ENCODE measurements at places on chromosomes 5 and 9. TPM values are rescaled to one million over a fixed set of nuclear protein-coding genes. Genes with fewer than 3 reads are reported as not detected.

Gene SLC34A3
- polyA plus RNA-seq: not detected

Gene FAM221B
- not detected for polyA plus RNA-seq

Gene ENTREP1
- polyA plus RNA-seq: 4.3 TPM

Gene CCL19
- 3.4 TPM for polyA plus RNA-seq

DNA sequence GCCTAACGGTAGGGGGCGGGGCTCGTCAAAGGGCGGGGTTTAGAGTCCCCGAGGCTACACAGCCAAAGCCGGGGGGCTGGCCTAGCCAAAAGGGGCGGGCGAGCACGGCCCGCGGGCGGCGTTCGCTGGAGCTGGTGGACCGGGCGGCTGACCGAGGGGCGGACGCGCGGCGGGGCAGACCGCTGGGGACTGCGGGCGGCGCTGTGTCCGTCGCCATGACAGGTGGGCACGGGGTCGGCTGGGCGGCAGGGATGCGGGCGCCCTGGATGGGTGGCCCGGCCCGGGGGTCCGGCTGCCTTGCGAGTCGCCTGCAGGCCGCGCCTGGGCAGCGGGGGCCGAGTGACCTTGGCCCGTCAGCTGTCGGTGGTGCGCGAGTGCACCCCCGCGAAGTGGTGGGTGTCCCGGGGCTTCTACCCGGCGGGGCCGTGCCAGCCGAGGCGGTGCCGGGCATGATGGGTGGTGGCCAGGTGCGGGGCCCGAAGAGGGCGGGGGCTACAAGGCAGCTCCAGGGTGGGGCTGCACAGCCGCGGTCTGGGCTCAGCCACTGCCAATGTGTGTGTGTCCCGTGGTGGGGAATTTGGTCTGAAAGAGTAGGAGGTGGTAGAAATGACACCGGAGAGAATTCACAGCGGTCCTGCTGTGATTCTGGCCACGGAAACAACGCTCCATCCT is at the start of gene CARD19:
TSS of gene CARD19 (plus strand) at position 87 of the 672 bp plus-strand sequence. CDS start at position 216, 129 bp downstream.
- peak; percentile 59 for DNase-seq

DNA sequence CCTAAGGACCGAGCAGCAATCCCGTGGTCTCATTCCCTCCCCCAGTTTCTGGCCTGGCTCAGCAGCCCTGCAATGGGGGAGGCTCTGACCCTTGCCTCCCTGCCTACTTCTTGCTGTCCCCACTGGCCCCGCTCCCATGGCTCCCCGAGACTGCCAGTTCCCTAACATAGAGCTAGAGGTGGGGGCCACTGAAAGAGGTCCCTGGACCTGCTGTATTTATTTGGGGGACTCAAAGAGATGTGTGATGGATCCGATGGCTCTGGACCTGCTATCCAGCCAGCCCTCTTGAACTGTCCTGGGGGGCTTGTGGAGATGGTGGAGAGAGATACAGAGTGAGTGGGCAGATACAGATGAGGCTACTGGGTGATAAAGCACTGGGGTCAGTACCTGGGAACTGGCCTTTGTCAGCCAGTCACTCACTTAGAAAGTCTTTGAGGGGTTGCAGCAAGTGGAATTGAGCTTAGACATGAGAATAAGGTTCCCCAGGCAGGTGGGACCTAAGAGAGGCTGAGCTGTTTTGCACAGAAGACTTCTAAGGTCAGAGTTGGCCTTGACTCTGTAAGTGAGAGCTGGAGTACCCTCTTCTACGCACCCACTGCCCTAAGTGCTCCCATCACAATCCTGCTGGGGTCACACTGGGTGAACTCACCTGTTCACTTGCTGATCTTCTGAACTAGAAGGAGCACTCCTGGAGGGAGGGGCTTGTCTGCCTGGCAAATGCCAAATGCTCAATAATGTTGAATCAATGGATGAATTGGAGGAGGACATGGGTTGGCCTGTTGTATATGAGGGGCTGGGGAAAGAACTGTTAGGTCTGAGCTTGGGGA is 42.9 kb downstream of the CXXC5 start:
- no peak for DNase-seq

- DNase-seq: no peak
These were observed 541.4 kb downstream of the KCTD16 start for GRCh38 chr5:144712090-144712489.

DNA sequence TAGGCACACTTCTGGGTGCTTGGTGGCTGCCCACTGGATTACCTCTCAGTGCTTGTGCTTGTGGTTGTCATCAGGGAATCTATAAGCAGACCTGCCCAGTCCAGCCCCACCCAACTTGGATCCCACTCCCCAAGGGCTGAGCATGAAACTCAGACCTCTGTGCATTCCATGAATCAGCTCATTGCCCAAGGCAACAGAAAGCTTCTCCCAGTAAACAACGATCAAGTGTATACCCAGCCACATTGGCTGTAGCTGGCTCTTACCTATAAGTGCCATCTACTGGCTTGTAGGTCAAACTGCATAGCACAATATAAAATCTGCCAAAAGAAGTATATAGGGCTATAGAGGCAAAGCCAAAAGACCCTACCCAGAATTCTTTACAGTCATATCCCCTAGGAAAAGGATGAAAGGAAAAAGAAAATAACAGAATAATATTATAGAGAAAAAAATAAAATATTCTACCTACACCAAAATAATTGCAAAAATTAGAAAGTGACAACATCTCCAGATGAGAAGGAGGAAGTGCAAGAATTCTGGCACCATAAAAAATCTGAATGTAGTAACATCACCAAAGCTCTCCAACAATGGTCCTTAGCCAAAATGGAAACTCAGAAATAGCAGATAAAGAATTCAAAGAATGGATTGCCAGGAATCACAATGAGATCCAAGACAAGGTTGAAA is 321.0 kb upstream of the TRPC7 start:
- DNase-seq: no peak

- DNase-seq: peak; percentile 81
These were observed 231.6 kb downstream of the SLF1 start for GRCh38 chr5:94849821-94850736.
